ENCODE measurements at places on chromosomes 11 and 22.

GRCh38 chr11:41459465-41460401, at the start of gene LRRC4C:
TSS of gene LRRC4C (minus strand) at chr11:41459652.
- DNase-seq: no peak

DNA sequence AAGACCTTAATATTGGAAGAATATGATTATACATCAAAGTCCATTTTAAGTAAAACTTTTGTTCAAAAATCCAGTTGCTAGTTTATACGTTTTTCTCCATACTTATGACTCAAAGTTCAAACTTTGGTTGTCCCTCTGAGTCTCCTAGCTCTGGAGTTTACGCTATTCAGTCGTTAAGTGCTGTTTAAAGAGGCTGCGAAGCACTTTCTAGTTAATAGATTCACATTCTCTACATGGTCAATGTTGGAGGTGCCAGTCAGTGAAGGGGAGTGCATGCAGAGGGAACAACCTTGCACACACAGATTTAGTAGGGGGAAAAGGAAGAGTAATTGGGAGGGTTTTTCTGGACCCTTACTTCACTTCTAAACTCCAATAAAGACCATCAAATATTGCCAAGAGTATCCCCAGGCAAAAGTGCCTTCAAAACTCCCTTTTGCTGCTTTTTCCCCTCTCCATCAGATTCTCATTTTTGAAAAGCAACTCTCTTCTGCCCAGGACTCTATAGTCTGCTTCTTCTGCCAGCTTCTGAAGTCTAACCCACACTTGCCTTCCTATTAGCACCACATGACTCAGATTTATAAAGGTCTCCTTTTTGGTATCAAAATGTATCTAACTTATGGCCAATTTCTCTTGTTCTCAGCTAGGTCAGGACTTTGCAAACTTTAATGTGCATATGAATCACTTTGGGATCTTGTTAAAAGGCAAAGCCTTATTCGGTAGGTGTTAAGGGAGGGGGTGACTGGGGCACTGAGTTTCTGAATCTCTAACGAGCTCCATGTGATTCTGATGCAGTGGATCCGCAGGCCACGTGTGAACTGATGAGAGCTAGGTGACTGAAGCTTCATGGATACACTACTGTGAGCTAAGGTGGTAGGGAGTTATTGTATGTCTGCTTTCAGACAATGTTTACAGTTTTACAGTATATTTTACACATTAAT, 96.2 kb upstream of the MTMR2 start:
- no peak for DNase-seq

GRCh38 chr11:110850846-110851245, 138.6 kb upstream of the ARHGAP20 start:
- DNase-seq: no peak

DNA sequence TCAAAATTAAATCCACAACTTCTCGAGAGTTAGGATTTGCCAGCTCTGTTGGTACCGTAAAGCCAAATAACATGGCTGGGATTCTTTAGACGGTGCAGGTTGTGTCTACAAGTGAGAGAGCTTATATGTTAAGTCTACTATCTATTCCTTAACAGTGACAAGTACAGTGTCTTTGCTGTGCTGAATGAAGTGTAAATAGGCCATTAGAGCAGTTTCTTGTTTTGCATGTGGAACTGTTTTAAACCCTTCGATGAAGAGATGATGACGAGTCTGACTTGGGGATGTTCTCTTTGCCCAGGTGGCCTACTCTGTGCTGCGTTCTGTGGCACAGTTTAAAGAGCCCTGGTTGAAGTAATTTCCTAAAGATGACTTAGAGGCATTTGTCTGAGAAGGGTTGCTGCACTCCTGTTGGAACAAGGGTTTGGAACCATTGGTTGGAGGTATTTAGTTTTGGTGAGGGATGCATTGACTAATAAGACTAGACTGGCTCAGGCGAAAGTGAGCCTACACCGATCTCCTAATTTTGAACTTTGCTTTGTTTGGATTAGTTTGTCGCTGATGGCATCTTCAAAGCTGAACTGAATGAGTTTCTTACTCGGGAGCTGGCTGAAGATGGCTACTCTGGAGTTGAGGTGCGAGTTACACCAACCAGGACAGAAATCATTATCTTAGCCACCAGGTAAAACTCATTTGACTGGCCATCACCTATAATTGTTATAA, 988 bp downstream of the RPS3 start:
- no peak for DNase-seq

DNA sequence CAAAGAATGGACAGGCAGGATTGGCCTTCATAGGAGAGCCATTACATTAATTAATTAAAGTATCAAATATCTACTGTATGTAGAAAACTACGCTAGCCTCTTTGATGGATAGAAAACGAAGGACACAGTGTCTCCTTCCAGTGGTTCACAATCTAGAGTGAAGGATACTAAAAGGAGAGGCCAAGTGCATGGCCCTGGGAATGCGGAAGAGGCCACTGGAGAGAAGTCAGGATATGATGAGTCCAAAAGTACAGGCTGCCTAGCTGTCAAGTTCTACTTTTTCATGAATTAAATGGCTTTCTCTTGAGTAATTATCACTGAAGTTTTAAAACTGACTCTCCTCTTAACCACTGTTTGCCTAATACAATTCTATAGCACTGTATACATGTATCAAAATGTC, 41.9 kb downstream of the ATG16L2 start:
- DNase-seq: no peak

GRCh38 chr22:19775496-19776325, 15.1 kb downstream of the TBX1 start:
- no peak for DNase-seq

DNA sequence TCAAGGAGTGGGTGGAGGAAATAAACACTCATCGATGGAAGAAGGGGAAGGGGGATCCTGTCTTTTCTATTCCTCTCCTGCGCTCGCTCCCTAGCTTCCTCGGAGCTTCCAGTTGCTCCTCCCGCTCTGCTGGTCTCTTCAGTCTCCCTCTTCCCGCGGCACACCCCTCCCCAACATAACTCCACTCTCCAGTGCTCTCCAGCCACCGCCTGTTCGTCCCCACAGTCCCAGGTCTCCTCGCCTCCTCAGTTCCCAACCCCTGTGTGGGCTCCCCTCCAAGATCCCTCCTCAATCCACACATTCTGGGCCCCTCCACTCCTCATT, 438 bp downstream of the ZW10 start:
- DNase-seq: no peak

DNA sequence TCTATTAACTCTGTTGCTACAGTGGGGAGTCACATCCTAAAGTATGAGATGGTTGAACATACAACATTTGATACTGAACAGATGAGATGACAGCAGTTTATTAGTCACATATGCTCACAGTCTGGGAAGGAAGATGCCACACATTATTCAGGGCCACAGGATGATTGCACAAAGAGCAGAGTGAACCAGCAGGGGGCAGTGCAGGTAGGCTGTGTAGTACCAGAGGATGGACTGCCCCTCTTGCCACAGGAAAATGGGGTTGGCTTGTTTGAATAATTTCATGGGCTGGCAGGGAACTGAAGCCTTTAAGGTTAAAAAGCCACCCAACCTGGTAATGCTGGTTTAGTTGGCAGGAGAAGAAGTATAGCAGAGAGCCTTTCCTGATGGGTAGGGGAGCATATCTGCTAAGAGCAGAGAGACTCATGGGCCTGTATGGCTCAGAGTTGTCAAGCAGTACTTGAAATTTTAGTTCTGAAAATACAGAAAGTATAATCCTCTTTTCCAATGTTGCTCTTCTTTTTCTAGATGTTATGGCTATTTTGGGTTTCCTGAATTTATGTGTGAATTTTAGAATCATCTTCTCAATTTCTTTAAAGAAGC, 180.4 kb upstream of the B3GAT1 start:
- DNase-seq: no peak

DNA sequence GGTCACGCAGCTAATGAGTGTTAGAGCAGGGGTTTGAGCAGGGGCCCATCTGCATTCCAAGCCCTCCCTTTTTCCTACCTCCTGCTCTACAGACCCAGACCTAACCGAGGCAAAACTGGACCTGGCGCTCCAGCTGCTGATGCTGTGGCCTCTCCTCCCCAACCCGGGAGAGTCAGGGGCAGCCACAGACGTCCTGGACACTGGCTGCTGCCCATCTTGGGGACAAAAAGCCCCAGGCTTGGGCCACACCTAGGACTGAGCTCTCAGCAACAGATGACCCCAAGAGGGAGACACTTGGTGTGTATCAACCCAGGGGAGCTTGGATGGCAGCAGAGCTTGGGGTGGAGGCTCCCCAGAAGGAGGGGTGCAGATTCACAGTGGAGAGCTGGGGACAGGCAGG, 172.6 kb downstream of the ST3GAL4 start:
- no peak for DNase-seq

DNA sequence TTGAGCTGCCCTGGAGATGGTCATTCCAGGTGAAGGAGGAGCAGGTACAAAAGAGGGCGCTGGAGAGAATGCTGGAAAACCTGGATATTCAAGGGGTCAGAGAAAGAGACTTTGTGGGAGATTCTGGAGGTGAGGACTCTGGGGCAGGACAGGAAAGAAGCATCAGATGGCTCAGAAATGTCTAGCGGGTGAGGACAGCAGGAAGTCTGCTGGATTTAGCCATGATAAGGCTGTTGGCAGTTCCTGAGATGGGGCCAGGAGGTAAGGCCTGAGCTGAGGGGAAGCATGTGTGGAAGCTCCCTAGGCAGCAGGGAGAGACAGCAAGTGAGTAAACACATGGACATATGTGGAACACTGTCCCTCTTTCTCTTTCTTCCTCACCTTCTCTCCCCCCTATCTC, 1.5 kb downstream of the UPB1 start:
- DNase-seq: no peak

GRCh38 chr11:63907063-63907462, 9.9 kb downstream of the RCOR2 start:
- DNase-seq: no peak

- no peak for DNase-seq
These were observed 9.0 kb downstream of the PRRG4 start for GRCh38 chr11:32838505-32839274.

DNA sequence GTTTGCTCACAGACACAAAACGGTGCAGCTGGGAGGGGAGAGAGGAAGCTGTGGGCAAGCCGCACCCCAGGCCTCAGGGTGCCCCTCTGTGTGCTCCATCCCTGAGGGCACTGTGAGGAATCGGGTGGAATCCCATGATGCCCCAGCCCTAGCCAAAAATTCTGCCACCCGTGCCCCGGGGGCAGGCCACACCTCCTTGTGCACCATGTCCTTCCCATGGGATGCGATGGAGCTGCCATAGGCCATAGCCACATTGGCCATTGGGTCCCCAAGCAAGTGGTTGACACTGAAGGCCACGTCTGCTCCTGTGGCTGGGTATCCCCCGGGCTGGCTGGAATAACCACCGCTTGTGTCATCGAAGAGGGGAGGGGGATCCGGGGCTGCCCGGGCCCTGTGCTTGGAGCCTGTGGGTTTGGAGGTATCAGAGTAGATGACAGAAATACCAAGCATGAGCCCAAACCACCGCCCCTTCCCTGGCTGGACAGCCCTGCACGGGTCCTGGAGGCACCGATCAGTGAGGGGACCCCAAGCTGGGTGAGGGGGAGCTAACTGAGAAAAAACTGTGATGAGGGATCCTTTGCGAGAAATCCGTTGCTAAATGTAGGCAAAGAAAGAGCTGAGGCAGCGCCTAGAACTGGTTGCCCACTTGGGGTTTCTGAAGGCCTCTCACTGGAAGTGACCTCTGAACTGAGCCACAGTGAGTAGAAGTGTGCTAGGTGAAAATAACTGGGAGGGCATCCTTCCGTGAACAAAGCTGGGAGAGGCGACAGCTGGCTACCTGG, 863 bp downstream of the YIF1A start:
- no peak for DNase-seq

- no peak for DNase-seq
These were observed 258.5 kb downstream of the CNTN5 start for GRCh38 chr11:99279266-99279665.

- no peak for DNase-seq
These were observed 69.9 kb downstream of the BCR start for GRCh38 chr22:23250056-23250784.

DNA sequence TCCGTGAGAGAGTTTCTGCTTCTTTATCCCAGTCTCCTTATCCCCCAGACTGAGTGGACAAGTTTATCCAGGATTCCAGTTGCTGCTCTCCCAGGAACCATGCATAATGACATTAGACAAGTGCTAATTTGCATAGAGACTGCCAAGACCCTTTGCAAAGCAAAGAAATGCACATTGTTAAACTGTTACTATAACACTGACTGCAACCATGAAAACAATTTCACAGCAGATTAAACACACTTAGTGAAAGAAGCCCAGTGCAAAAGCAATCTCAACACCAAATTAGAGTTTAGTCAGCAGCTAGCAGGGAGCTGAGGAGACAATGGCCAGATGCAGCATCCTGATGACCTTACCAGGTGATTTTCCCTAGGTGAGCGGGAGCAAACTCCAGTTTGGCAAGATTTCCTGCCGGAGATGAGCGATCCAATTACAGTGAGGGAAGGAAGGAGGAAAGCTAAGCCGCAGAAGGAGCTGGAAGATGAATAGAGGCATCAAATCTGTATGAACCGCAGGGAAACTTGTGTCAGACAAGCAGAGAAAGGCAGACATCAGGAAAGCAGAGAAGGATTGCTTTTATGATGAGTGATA, 273.8 kb upstream of the B3GAT1 start:
- no peak for DNase-seq

DNA sequence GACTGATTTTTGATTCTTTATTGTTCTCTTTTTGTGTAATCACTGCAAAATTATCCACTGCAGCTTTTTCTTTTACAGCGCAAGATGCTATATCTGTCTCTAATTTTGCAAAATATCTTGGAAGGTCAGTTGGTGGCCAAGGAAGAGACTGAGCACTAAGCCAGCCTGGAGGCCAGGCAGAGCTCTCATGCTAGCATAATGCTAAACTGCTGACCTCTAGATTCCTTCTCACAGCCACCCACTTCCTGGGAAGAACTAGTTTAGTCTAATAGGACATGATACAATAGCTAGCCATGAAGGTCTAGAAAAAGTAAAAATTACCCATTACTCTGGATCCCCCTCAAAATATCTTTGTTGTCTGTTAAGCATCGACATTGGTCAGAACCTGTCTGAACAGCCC, 227.2 kb upstream of the ARHGAP20 start:
- DNase-seq: no peak

DNA sequence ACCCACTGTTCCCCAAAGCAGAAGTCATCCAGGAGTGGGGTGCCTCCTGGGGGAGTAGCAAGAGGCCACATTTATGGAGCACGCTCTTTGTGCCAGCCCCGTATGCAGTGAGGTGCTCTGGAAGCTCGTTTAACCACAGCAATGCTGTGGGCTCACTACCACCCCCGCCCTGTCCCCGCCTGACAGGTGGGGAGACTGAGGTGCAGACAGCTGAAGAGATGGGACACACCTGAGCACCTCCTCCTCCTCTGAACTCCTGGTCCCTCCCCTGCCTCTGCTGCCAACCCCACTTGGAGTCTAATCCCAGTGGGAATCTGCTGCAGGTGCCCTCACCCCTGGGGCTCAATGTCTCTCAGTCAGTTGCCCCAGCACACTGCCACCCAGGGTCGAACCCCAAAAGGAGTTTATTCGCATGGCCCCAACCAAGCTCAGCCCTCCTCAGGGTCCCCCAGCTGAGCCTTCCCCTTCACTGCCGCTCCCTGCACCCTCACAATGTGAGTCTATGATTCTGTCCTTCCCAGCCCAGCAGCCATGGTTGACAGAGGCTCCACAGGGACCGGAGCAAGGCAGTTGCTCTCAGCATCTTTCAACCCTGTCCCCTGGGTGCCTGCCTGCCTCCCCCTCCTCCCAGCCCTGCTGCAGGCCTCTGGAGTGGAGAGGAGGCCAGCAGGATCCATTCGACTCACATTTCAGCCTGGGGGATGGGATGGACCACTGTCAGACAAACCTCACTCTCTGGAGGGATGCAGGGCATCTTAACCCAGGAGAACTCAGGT, 13.3 kb upstream of the BCR start:
- no peak for DNase-seq
